ENCODE measurements at places on chromosomes 16 and 17.

DNA sequence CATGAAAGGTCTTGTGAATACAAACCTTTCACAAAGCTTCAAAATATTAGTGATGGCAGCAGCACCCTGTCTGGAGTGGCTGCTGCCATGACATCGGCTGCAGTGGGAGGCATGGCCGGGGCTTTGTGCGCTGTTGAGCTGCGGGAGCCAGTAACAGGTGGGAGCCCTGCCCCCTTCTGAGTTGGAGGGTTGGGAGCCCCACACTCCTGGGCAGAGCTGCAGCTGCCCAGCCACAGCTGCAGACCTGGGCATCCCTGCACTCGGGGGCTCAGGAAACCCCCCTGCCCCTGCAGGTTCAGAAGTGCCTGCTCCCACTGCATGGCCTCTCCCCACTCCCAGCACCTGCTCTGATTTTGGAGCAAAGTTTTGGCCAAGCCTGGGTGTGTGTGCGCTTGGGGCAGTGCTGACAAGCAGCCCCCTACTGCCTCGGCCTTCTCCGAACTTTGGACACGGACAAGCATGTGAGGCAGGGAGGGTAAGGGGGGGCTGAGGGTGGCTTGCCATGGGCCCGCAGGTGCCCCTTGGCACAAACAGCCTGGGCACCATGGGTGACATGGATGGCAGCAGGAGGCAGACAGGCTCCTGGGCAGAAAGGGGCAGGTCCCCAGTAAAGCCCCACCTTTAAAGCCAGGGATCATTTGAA is 42.7 kb downstream of the IST1 start:
- DNase-seq, result no peak

GRCh38 chr17:40599468-40599763 is 34.1 kb upstream of the CCR7 start:
- DNase-seq, result no peak

GRCh38 chr16:19033761-19034160 is 33.7 kb upstream of the COQ7 start:
- no peak for DNase-seq

- DNase-seq, result no peak
These were observed 310.0 kb downstream of the SEC14L1 start for GRCh38 chr17:77450742-77451244.

DNA sequence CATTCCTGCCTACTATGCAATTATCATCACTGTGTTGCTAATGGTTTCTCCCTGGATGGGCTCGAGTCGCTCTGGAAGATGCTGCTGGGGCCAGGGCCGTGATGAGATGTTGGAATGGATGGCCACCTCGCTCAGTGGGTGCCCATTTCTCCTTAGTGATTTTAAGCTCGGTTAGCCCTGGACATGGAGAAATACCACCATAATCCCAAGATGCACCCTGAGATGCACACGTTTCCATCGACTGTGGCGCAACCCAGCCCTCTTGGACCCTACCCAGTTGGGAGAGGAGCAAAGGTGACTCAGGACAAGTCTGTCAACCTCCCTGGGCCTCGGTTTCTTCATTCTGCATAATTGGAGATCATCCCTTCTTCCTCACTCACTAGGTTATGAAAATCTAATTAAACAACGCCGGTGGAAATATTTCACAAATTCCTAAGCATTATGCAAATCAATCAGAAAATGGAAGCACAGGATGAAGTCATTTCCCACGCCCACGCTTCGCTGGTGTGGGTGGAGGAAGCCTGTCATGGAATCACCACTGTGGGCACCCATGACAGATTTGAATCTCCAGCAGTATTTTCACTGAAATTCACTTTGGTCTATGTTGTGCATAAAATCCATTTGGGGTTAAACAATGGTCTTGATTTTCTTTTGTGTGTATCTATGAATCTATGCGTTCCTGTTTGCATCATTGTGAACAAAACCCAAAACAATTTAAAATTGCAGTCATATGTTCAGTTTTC is 195.2 kb downstream of the AXIN2 start:
- DNase-seq, result no peak

DNA sequence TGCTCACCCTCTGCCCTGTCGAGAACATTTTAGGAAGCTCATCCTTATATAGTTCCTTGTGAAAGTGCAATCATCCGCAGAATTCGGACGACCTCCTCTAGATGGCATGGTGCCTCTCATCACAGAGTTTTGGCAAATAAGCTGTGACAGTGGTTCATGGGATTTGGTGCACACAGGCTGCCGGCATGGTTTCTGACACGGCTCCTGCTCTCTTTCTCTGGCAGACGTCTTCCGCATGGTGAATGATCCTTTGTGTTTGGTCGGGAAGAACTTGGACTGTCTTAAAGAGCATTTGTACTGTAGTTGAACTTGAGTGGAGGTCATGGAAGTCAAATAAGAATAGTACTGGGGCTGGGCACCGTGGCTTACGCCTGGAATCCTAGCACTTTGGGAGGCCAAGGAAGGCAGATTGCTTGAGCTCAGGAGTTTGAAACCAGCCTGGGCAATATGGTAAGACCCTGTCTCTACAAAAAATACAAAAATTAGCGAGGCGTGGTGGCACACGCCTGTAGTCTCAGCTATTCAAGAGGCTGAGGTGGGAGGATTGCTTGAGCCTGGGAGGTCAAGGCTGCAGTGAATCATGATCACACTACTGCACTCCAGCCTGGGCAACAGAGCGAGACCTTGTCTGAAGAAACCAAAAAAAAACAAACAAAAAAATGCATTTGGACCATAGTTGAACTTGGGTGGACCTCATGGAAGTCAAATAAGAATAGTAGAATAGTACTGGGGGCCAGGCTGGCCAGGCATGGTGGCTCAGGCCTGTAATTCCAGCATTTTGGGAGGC is 34.7 kb upstream of the NAT9 start:
- DNase-seq, result no peak

Measured in left hindlimb (tissue), 1 donor.